ENCODE measurements at places on chromosomes 5 and 9.

GRCh38 chr5:81520769-81521168 lies 126.8 kb upstream of the ACOT12 start:
- DNase-seq: no peak

- no peak for DNase-seq
Measured at GRCh38 chr5:38556088-38556598, 303 bp downstream of the LIFR start.

- DNase-seq: no peak
Measured at GRCh38 chr5:122984425-122984824, 52.1 kb downstream of the PPIC start.

DNA sequence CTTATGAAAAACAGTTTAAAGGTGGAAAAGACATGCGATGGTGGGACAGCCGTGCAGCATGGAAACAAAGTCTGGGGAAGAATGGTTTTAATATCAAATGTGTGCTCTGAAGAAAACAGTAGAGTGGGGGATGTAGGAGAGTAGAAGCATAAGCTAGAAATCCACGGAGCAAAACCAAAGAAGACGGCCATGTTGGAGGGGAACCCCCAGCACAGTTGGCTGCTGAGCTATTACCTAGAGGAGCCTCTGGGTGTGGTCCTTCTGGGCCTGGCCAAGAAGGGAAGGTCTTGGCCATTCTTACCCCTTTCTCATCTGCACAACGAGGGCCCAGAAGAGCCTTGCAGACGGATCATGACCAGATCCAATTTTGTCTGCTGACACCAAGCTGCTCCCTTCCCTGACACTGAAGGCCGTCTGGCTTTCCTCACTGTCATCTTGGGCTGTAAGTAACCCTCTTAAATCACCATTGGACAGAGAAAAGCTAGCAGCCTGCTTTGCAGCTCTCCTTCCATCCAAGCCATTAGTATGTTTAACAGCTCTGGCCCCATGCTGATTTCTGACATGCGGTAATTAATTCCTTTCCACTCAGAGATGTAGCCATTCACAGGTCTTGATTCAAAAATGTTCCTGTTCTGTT lies 189.5 kb downstream of the SEC61B start:
- no peak for DNase-seq

GRCh38 chr5:9468060-9468388 lies 77.9 kb downstream of the SEMA5A start:
- no peak for DNase-seq

- DNase-seq: no peak
Measured at GRCh38 chr5:153900703-153901395, 137.9 kb downstream of the FAM114A2 start.
